ENCODE measurements at places on chromosomes 12 and 14.

DNA sequence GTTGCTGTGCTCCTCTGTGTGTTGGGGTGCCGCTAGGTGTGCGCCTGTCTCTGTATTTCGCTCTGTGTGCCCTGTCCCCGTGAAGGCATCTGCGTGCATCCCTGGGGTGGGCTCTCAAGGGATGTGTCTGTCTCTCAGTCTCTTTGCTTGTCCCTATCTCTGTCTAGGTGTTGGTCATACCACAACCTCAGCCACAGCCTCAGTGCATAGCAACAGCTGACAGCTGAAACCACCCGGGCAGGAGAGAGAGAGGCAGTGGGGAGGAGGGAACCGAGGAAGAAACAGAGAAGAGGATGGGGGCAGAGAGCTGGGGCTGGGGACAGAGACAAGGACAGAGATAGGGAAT, 953 bp upstream of the NXPH4 start:
- no peak for DNase-seq

DNA sequence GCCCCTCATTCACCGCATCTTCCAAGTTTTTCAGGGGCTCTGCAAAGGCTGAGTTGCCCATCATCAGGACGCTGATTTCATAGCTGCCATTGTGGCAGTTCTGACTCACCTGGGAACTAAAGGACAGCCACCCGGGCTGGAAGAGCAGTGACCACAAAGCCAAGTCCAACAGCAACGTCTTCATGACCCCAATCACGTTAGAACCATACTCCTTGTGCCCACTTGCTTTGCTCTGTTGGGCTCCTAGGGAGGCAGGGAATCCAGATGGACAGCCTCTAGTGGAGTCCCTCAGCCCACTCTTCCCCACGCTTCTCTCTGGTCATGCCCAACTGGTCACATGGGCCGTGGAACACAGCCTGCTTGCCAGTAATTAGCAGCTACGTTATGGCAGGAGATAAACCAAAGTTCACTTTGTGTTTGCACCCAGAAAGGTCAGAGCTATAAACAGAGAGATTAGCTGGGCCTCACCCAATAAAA, at the start of gene GUCY2C:
TSS of gene GUCY2C (minus strand) at position 335 of the 477 bp plus-strand sequence. CDS start at position 184, 151 bp downstream.
- DNase-seq, result no peak

GRCh38 chr12:124869059-124869665, 5.5 kb upstream of the SCARB1 start:
- no peak for DNase-seq

GRCh38 chr12:62525271-62525670, 58.6 kb downstream of the MON2 start:
- DNase-seq, result no peak

DNA sequence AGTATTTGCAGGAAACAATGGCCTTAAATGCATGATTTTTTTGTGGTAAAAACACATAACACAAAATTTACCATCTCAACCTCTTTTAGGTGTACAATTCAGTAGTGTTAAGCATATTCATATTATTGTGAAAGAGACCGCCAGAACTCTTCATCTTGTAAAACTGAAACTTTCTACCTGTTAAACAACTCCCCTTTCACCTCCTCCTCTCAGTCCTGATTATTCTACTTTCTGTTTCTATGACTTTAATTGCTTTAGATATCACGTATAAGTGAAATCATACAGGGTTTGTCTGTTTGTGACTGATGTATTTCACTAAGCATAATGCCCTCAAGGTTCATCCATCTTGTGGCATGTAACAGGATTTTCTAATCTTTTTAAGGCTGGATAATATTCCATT, 353.4 kb downstream of the ADAMTS20 start:
- DNase-seq, result no peak

DNA sequence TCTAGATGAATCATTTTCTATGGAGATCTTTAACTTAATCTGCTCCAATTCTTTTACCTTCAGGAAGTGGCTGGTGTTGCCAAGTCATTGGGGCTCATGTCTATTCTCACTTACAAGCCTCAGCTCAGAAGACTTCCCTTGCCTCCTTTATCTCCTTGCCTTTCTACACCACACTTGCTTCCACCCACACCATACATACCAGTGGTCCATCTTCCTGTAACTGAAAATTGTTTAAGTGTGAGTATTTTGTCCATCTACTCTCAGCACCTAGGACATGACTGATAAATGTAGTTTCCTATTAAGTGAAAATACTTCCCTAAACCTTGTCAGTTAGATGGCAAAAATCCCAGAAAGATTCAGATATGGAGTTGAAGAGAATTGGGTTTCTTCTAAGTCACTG, 199.7 kb upstream of the CPNE8 start:
- no peak for DNase-seq

DNA sequence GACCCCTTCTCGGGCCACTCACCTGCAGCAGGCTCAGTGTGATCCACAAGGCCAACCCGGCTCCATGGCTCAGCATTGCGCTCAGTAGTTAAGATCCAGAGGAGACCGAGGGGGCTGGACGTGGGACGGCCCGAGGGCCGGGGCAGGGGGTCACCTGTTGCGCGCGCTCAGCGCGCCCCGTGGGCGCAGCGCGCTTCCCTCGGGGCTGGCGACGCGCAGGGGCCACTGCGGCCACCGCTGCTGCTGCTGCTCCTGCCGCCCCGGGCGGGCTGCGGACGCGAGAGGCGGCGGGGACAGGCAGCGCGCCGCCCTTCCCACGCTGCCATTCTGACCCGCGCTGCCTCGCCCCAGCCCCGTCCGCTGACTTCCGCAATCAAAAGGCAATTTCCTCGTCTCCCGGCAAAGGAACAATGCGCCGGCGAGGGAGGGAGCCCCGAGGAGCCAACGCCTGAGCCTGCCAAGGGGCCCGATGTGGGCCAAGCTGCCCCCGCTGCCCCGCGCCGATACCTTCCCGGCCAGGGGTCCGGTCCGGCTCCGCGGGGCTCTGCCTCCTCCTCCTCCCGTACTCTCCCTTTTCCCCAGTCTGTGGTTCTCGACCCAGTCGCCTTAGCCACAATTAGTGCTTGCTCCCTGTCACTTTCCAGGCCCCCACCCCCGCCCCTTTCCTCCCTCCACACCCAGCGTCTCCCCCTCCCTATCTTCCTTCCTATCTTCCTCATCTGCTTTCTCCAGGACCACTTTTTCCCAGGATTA, 27.3 kb downstream of the PTPRB start:
- DNase-seq, result no peak

GRCh38 chr12:47800582-47800981, 19.1 kb downstream of the HDAC7 start:
- DNase-seq, result no peak

- DNase-seq, result no peak
Observed at GRCh38 chr12:12582193-12582881, 19.7 kb upstream of the DUSP16 start.

GRCh38 chr12:26539131-26539530, 293.9 kb downstream of the ITPR2 start:
- no peak for DNase-seq

GRCh38 chr12:65494537-65494936, 216.1 kb downstream of the MSRB3 start:
- no peak for DNase-seq

GRCh38 chr14:101962503-101962874, 1.9 kb upstream of the DYNC1H1 start:
- no peak for DNase-seq

DNA sequence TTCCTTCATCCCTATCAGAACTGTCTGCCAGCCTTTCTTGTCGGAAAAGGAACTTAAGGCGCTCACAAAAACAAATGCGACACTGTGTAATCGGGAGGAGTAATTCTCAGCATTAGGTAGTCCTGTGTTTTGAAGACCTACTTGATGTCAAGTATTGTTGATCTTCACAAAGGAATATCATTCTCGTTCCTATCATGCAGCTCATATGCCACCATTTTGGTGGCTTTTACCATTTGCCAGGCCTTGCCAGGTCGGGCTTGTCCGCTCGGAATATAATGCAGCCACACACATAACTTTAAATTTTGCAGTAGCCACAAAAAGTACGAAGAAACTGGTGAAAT, 903 bp upstream of the PPP4R3A start:
- DNase-seq, result no peak

GRCh38 chr12:106080041-106080790, 58.5 kb downstream of the NUAK1 start:
- DNase-seq, result no peak

GRCh38 chr12:108640802-108641445, 7.2 kb upstream of the SELPLG start:
- DNase-seq, result no peak

DNA sequence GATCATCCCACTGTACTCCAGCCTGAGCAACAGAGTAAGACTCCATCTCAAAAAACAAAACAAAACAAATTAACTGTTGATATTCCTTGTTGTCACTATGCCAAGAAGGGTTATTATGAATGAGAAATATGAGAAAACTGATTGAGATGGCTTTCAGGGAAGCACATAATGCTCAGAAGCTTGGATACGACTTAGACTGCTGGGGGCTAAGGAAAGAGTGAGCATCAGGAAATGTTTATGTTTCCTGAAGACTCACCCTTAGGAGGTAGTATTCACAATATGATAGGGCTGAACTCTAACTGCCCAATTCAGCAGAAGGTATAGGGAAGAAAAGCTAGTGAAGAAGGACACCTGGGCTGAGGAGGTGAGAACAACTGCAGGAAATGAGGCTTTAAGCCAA, 6.3 kb downstream of the STYK1 start:
- no peak for DNase-seq

- DNase-seq, result no peak
Observed at GRCh38 chr12:24574538-24574937, 374.4 kb downstream of the BCAT1 start.

- no peak for DNase-seq
Observed at GRCh38 chr14:25756876-25757275, 706.9 kb upstream of the STXBP6 start.

GRCh38 chr12:101803978-101804377, 26.8 kb downstream of the GNPTAB start:
- DNase-seq, result no peak

- DNase-seq, result no peak
Observed at GRCh38 chr12:53231921-53232645, at the start of gene RARG. RARG (minus strand) TSS chr12:53232209; CDS start chr12:53227545, 4,664 bp downstream.

DNA sequence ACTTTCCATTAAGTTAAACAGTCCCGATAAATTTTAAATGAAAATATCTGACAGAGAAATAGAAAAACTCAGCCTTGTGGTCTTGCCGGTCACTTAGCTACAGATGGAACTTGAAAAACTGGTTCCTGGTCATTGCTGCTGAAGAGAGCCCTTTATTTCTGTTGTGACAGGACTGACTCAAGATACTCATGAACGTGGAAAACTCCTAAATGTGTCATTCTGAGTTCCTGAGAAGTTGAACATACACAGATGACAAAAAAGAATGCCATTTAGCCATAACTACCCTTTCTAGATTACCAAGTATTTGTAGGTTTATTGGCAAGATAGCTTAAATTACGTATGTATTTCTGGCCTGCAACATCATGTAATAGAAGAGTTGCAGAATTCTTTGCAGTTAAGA, 134.2 kb downstream of the HMGA2 start:
- DNase-seq, result no peak

- DNase-seq, result no peak
Observed at GRCh38 chr14:28294834-28295440, 471.6 kb upstream of the FOXG1 start.

DNA sequence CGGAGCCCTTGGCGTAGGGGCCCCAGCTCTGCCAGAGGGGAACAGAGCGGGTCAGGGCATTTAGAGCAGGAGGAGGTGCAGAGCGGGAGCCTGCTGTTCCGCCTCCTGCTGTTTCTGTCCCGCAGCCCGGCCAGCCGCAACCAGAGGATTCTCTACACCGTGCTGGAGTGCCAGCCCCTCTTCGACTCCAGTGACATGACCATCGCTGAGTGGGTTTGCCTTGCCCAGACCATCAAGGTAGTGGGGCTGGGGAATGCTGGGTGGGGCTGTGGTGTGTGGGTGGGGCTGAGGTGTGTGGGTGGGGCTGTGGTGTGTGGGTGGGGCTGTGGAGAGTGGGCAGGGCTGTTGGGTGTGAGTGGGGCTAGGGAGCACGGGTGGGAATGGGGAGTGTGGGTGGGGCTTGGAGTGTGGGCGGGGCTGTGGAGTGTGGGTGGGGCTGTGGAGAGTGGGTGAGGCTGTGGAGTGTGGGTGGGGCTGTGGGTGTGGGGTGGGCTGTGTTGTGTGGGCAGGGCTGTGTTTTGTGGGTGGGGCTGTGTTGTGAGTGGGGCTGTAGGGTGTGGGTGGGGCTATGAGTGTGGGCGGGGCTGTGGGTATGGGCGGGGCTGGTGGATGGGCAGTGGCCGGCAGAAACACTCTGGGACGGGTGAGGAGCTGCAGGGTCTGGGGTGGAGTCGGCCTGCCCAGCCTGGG, 8.0 kb downstream of the ASPG start:
- DNase-seq, result no peak

DNA sequence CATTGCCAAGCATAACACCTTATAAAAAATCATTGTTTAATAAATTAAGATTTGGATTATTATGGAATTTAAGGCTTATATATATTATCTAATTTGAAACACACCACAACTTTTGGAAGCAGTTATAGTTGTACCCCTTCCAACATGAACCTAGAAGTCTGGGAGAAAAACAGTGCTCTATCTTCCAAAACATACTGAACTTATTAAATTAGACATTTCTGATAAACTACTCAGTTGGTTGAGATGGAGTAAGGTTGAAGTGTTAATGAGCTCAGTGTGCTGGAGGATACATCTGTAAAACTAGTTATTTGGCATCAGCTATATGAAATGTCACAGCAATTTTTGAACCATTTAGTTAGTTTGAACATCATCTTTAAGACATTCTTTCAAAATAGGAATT, 227.4 kb downstream of the ALX1 start:
- no peak for DNase-seq

- DNase-seq, result no peak
Observed at GRCh38 chr12:6696690-6697583, 3.7 kb downstream of the PIANP start.

- DNase-seq, result no peak
Observed at GRCh38 chr14:20684662-20685456, 499 bp downstream of the RNASE4 start.

Measured in GM18507 (cell line).